ENCODE measurements at places on chromosomes 7 and 10. TPM values are rescaled to one million over a fixed set of nuclear protein-coding genes. Genes with fewer than 3 reads are reported as not detected.

BICC1 gene
- not detected for total RNA-seq

ABCF2 gene
- total RNA-seq: 23.5 TPM

SPRN gene
- total RNA-seq: not detected

MYO1G gene
- 361 TPM for total RNA-seq

INMT gene
- total RNA-seq: not detected

GIMAP4 gene
- 336 TPM for total RNA-seq

TAF6 gene
- 52.7 TPM for total RNA-seq

CNNM1 gene
- 0.23 TPM for total RNA-seq

TMEM120A gene
- total RNA-seq: 43.3 TPM

FRMD4A gene
- 0.49 TPM for total RNA-seq

GTPBP4 gene
- 96.5 TPM for total RNA-seq

CPXM2 gene
- total RNA-seq: not detected

C10orf62 gene
- not detected for total RNA-seq

NKX2-3 gene
- total RNA-seq: not detected

EBLN1 gene
- not detected for total RNA-seq

ECHDC3 gene
- total RNA-seq: 0.41 TPM

BTBD16 gene
- total RNA-seq: not detected

LIPJ gene
- total RNA-seq: not detected

IKZF1 gene
- total RNA-seq: 327 TPM

ADGRA1 gene
- total RNA-seq: not detected

CHRM2 gene
- not detected for total RNA-seq

SH2D4B gene
- total RNA-seq: not detected

NAT16 gene
- not detected for total RNA-seq

AUTS2 gene
- 0.53 TPM for total RNA-seq

STAG3 gene
- total RNA-seq: 54.2 TPM

VENTX gene
- total RNA-seq: not detected

XPNPEP1 gene
- total RNA-seq: 118 TPM

MYOZ1 gene
- total RNA-seq: not detected

TCF7L2 gene
- 3.0 TPM for total RNA-seq

CFAP46 gene
- total RNA-seq: 0.45 TPM

SPAM1 gene
- total RNA-seq: not detected

SPDYE16 gene
- total RNA-seq: 0.10 TPM

RTKN2 gene
- 9.2 TPM for total RNA-seq

THNSL1 gene
- 6.7 TPM for total RNA-seq

WDFY4 gene
- 0.25 TPM for total RNA-seq

TFPI2 gene
- 0.82 TPM for total RNA-seq

GIMAP7 gene
- total RNA-seq: 32.2 TPM

CPEB3 gene
- 4.0 TPM for total RNA-seq

ZNF107 gene
- 10.0 TPM for total RNA-seq

EVX1 gene
- not detected for total RNA-seq

All from activated naive CD4-positive, alpha-beta T cell treated with anti-CD3 and anti-CD28 coated beads, Interleukin-2, amount 50 U/mL, for 72 hours (primary cell).